Activated T-helper 9 cell treated with anti-CD3 and anti-CD28 coated beads, Interleukin-2, amount 50 U/mL, for 16 hours (primary cell): ENCODE measurements at places on chromosomes 16 and 17.
A peak's percentile ranks its signal among the peaks of the same experiment; 100 is the strongest.

- no peak for DNase-seq
These were observed 3.3 kb upstream of the LAT start for GRCh38 chr16:28981517-28981916.

GRCh38 chr17:32516940-32517701 is 30.3 kb downstream of the CDK5R1 start:
- no peak for DNase-seq

DNA sequence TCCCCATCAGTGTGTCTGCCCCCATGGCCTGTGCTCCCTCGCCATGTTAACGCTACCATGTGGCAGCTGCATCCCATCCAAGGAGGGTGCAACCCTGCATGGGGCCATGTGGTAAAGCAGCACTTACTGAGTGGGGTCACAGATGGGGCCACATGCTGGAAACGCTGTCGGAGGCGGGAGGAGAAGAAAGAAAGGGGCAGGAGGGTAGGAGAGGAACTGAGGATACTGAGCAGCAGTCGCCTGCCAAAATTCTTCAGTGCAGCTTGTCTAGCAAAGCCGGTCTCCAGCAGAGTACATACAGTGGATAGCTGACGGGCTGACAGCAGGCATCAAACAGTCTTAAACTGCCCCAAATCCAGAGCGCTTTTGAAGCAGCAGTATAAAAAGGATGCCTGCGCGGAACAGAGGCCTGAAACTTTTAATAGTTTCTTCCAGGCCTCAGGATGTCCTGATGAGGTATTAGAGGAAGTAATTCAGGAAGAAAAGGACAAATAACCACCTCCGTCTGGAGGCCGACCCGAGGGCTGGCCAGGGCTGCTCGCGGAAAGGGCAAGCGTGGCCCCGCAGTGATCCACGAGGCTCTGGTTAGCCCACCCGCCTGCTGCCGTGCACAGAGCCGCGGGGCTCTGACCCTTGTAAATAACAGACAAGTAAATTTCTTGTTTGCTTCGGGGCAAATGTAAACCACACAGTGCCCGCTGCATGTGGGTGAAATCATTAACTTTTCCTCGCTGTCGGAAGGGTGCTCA is 149.0 kb downstream of the CCDC182 start:
- no peak for DNase-seq

- DNase-seq = no peak
These were observed 322.5 kb downstream of the PMP22 start for GRCh38 chr17:14942526-14943190.

DNA sequence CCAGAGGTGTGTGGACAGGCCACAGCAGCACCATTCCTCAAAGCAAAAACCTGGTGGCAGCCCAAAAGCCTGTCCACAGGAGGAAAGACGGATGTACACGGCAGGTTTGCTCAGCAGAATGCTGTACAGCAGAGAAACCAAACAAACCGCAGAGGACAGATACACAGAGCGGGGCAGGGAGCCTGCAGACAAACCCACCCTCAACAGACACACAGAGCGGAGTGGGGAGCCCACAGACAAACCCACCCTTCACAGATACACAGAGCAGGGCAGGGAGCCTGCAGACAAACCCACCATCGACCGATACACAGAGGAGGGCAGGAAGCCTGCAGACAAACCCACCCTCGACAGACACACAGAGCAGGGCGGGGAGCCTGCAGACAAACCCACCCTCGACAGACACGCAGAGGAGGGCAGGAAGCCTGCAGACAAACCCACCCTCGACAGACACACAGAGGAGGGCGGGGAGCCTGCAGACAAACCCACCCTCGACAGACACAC is 53.0 kb upstream of the METRNL start:
- DNase-seq = no peak

DNA sequence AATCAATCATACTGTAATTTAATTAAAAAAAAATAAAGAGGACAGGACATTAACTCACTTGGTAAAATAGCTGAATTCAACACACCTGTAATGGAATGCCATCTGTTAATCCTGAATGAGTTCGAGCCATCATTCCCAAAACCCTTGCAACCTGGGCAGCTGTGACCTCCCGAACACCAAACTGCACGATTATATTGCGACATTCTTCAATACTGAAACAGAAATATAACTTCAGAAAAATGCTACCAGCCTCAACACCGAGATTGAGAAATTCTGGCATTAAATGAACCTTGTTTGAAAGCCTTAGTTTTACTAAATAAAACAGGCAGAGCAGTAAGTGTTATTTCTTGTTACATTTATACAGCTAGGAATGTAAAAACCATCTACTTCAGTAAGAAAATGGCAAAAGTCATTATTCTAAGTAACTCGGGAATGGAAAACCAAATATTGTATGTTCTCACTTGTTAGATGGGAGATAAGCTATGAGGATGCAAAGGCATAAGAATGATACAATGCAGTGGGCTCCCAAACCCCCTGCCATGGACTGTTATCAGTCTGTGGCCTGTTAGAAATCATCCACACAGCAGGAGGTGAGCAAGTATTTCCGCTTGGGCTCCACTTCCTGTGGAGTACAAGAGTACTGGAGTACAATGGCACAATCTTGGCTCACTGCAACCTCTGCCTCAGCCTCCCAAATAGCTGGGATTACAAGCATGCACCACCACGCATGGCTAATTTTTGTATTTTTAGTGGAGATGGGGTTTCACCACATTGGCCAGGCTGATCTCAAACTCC is 46.5 kb downstream of the CNOT1 start:
- no peak for DNase-seq

DNA sequence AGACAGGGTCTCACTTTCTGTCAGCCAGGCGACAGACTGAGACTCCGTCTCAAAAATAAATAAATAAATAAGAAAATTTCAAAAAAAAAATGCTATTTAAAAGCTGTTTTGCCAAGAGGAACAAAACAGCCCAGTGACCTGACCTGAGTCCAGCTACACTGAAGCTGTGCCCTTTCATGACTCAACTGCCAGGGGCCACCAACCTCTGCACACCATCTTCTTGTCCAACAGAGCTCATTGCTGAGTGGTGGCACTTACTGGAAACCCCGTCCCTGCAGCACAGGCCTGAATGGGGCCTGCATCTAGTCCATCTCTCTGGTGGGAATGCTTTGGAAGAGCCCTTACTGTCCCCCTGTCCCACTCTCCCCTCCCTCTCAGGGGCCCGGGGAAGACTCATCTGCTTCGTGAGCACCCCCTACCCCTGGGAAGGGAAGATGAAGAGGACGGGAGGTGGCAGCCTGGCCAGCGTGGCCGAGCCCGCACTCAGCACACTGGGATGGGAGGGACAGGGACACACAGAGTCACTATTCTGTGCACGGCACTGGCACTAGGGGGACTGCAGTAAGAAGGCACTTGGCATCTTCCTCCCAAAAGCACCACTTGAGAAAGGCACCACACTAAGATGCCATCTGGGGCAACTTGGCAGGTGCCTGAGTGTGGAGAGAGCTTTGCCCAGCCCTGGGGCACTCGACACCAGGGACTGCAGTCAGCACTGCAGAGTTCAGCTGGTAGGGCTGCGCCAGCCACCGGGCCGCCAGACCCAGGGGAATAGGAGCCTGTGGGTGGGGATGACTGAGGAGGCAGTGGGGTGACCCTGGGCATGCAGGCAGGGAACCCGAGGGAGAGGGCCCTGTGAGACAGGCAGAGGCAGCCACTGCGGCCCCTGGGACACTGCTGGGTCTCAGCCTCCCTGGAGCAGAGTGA is 13.5 kb downstream of the FBXO31 start:
- no peak for DNase-seq

DNA sequence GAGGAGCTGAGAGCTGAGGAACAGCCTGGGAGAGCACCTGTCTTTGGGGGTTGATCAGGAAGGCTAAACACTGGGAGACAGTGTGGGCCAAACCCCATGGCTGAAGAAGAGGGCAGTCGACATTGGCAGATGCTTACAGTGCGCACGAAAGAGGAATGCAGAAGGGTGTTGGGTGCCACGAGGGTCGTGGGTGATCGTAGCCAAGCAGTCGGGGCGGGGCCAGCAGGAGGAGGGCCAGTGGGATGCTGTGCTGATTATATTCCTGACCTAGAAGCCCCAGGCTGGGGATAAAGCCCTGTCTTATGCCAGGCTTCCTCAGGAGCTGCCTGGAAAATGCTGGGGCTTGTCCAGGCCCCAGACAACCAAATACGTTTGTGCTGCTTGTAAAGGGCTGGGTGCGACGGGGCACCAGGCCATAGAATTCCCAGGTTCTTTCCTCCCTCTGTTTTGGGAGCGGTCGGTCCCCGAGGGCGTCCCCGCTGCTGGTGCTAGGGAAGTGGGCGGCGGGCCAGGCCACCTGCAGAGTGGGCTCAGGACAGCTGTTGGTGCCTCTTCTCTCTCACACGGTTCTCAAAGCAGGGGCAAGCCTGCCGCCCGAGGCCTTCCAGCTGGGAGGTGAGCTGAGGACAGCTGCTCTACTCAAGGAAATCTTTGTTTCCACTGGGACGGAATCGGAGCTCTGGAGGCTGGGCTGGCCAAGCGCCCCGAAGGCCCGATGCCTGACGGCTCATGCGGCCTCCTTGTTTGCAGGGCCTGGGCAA is 10.0 kb downstream of the C1QTNF1 start:
- DNase-seq = no peak

- peak; percentile 27 for DNase-seq
These were observed 13.4 kb upstream of the ATP5MC1 start for GRCh38 chr17:48878920-48879898.

- no peak for DNase-seq
These were observed 66.2 kb downstream of the CENPV start for GRCh38 chr17:16286947-16287562.

- no peak for DNase-seq
These were observed 744 bp upstream of the LRRC37A3 start for GRCh38 chr17:64920026-64920418.

DNA sequence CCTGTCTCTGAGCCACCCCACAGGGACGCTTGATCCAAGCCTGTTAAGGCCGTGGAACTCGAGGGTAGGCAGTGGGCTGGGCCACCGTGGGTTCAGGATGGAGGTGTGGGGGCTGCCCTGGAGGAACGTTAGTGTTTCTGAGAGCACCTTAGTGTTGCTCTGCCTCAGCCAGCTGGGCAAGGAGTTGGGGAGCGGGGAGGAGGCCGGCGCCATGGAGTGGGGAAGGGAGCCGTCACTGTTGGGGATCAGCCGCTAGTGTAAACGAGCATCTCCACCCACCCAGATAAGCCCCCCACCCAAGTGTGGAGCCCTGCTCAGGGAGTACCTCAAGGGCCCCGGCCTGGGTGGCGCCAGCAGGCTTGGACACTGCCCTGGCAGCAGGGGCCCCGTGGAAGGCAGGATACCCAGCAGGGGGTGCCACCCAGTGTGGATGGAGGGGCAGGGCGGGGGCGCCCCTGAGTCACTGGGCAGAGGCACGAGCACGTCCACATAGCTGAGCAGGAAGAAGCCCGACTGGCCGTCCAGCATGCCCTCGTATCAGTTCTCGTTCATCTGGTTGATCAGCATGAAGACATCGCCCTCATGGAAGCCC is 98.6 kb downstream of the KPNA2 start:
- no peak for DNase-seq

GRCh38 chr16:68992521-68992920 is 112.9 kb upstream of the HAS3 start:
- DNase-seq = no peak

GRCh38 chr17:17506893-17507464 is 10.8 kb upstream of the RASD1 start:
- DNase-seq = no peak

- no peak for DNase-seq
These were observed 14.0 kb upstream of the TEX2 start for GRCh38 chr17:64276961-64277505.

- DNase-seq = no peak
These were observed 4.6 kb downstream of the IL21R start for GRCh38 chr16:27406511-27407128.

DNA sequence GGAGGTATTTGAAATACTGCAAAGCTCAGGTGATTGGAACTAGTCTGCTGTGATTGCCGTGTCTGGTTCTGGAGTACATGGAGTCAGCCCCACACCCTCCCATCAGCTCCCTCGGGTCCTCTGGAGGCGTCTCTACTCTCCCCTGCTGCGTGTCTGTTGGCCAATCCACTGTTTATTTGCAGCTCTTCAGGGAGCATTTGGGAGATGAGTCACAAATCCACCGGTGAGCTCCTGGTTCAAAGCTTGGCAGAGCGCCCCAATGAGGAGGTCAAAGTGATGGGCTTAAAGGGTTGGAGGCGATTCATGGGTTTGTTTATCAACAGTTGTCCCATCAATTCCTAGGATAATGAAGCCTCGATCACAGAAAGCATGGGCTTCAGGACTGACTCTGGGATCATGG is 14.6 kb downstream of the CALB2 start:
- no peak for DNase-seq

DNA sequence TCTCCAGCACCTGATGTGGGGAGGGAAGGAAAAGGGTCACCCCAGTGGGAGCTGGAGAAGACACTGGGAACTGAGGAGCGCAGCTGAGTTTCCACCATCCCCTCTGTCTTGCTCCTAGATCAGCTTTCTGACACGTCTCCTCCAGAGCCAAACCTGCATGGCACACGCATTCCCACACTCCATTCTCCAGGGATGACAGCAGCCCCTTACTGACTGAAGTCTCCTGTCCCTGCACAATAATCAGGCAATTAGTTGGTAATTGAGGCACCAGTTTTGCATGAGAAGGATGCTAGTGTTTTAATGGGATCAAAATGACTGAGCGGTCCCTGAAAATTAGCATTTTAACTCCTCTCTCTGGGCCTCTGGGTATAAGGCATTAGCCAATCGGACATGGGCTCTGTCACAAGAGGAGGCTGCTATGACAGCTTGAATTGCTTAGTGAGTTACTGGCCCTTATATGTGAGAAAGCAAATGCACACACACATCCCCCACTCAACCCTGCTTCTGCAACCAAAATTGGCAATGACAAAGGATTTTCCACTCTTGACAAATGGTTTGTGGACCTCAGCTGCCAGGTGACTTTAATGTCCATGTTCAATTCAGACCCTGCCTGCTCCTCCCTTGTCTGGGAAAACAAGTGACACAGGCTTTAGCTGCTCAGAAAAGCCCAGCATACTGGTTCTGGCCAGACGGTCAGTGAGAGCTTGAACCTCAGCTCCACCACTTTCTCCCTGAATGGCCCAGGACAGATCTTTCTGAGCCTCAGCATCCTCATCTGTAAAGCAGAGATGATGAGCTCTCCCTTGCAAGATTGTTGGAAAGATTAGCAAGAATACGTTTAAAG is 57.2 kb upstream of the SREBF1 start:
- DNase-seq = no peak

- no peak for DNase-seq
These were observed 204.1 kb downstream of the COPRS start for GRCh38 chr17:31654936-31655335.

DNA sequence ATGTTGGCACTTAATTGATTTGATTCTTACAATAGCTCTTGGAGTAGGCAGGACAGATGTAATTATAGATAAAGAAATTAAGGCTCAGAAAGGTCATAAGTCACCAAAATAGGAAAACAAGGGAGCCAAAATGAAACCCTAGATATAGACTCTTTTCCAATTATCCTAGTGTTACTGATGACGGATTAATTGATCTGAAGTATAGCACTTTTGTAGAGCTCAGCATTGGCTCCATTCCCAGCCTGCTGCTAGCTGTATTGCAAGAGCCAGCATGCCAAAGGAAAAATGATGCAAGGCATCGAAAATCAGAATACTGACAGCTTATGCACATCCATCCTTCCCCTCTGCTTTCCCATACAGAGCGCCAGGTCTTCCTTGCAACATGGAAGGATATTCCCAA is 21.6 kb upstream of the RASL10B start:
- DNase-seq = no peak
